ENCODE measurements at places on chromosomes 5 and 9.

- no peak for DNase-seq
Measured at GRCh38 chr5:170087168-170087817, 18.4 kb upstream of the FOXI1 start.

GRCh38 chr9:92503156-92503555 lies 20.9 kb upstream of the ASPN start:
- DNase-seq, result no peak

GRCh38 chr5:108578791-108579190 lies 168.9 kb upstream of the FER start:
- DNase-seq, result no peak

DNA sequence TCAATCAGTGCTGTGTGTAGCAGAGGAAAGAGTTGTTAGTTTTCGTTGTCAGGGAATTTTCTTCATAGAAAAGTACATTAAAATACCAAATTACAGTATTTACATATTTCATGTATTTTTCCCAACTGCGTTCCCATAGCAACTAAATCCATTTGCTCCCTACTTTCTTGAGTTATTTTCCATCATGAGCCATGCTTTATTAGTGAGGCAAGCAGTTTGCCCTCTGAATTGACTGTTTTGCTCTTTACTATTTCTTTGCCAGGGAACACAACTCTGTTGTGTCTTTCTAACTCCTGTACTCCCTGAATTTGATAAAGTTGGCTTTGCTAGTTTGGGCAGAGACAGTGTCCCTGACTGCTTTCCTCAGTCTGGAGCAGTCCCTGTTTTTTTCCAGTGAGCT lies 276.2 kb upstream of the SLC30A5 start:
- DNase-seq, result no peak

DNA sequence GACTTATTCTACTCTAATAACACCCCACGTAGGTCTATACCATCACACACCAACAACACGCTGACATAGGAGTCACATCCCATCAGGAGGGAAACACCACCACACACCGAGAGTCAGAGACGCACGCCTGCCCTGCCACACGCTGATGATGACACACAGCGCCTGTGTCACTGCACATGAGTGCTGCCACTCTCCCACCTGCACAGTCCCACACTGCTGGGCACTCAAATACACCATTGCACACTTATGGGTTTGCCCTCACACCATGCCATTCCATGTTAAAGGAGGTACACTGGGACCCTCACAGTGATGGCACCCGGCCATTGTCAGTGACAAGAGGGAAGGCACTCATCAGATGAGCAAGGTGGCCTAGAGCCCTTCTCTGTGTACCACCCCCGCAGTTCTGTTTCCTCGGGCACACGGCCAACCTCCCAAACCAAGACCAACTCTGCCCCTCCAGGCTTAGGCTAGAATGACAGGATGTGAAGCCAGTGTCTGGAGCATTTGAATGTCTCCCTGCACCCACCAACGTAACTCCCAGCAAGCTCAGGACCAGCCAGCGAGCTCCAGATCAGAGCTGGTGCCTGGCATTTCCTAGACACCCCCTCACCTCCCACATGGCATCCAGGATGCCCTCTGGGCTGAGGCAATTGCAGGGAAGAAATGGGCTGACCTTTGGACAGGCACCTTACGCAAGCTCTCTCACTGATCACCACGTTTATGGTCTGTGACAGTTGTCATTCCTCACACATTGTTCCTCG lies 3.6 kb upstream of the CPLX2 start:
- peak; percentile 28 for DNase-seq

GRCh38 chr9:33354651-33355211 lies 47.6 kb downstream of the AQP7 start:
- no peak for DNase-seq

DNA sequence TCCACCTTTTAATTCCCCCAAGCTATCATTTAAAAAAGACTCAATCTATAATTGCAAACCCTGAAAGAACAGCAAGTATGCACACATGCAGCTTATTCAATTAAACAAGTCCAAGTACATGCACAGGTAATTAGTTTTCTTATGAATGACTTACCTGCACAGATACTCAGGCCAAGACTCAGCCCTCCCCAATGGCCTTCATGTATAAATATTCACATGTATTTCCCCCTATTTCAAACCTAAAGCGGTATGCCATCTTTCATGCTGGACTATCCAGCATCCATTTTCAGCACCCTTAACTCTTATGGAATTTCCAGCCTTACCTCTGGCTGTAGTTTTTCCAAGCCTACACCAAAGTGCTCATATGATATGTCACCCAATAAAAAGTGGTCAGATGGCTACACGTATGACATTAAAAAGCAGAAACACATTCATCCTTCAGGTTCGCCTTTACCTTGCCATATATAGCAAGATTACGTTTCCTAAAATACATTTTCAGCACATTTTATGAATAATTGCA lies 205.5 kb downstream of the MEF2C start:
- DNase-seq, result no peak

GRCh38 chr9:122261469-122261881 lies 3.2 kb downstream of the RBM18 start:
- DNase-seq, result no peak

GRCh38 chr5:143559586-143560109 lies 156.2 kb upstream of the NR3C1 start:
- DNase-seq, result no peak

GRCh38 chr5:151005950-151006576 lies 14.3 kb upstream of the GPX3 start:
- peak; percentile 52 for DNase-seq

GRCh38 chr5:166358127-166358830 lies 1933.2 kb upstream of the WWC1 start:
- DNase-seq, result no peak

DNA sequence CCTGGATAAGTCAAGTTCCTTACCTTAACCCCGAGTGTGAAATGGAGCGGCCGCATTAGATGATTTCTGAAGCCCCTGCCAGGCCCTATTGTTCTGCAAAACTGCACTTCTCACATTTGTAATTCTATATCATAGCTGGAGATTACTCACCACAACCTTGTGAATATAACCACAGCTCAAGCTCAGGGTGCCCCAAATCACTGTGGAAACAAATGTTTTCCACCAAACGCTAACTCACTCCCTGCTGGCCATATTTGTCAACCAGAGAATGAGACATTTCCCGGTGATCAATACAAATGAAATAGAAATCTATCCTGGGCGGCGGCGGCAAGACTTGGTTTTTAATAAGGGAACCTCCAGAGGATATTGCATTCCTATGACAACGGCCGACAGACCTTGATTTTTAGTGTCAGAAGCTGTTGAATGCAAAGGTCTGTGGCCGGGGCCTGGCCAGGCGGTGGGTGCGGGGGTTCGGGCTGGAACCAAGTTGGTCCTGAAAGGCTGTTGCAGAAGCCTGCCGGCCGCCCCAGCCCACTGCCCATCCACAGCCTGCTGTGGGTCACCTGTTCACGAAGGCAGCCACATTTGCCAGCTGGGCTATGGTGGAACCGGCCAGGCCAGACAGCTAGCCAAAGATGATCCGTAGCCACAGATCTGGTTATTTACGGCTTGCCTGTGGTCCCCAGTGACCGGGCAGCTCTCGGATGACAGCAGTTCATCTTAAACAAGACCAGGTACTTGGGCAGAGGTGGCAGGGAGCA lies 93.9 kb upstream of the LMX1B start:
- peak; percentile 15 for DNase-seq

- no peak for DNase-seq
Measured at GRCh38 chr5:16810208-16810854, 125.8 kb downstream of the MYO10 start.

DNA sequence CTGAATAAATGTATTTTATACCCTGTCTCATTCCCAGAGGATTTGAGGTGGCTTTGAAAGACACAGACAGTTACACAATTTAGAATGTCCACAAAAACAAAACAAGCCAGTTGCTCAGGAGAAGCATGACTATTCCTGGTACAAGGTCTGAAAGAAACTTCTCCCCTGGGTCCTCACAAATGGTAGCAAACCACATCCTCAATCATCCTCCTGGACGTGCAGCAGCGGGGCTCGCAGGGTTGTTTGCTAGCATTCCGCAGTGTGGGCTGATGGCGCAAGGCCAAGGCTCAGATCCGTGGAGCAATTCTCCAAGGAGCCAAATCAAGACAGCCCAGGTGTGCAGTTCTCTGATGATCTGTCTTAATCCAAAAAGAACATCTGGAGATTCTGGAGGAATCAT lies 210.3 kb downstream of the ACTL7B start:
- DNase-seq, result no peak

GRCh38 chr9:75101004-75101588 lies 12.8 kb downstream of the OSTF1 start:
- DNase-seq, result no peak

DNA sequence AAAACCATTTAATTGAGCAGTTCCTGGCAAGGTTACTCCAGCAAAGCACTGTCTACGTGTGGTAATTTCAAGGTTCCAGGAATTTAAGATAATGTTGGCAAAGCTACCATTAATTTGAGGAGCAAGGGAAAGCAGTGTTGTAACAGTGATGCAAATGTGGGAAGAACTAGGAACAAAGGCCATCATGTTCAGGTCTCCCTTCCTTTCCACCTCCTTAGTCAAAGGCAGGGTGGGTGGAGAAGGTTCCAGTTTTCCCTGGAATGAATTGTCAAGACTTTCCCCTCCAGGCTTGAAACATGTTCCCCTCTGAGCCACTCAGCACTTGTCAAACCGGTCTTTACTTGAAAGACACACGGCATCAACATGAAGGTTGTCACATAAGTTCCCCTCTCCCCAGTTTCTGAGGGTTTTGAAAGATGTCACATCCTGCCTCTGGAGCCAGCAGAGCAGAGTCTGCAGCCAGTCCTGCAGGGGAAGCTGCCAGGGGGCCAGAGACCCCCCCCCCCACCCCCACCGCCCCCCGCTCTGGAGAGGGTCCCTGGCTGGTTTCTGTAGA lies 226.0 kb downstream of the GAS1 start:
- DNase-seq, result no peak

DNA sequence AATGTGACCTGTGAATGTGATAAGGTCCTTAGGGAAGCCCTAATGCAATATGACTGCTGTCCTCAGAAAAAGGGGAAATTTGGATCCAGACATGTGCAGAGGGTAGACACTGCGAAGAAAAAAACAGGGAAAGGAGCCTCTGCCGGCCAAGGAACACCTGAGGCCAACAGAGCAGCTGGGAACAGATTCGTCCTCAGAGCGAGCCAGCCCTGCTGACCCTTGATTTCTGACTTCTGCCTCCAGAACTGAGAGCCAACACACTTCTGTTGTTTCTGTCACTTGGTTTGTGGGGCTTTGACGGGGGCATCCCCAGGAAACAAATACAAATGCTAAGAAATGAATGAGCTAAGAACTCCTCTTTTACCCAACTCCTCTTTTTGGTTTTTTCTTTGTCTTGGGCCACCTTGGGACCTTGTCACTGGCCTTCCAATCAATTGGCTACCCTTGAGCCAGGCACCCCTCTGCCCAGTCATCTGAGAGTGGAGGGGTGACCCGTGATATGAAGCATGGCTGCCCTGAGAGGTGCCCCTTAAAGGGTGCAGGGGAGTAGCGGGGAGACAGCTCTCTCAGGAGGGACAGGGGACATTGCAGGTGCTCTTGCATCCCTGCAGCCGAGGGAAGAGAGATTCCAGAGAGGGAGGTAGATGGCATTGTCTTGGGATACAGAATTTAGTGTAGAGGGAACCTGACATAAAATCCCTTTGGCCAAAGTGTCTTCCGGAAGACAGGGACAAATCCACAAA lies 16.9 kb downstream of the TMOD1 start:
- no peak for DNase-seq

- no peak for DNase-seq
Measured at GRCh38 chr5:168156170-168156569, 135.3 kb upstream of the WWC1 start.

GRCh38 chr5:32839106-32839505 lies 128.0 kb downstream of the NPR3 start:
- no peak for DNase-seq

- no peak for DNase-seq
Measured at GRCh38 chr9:125797930-125798329, 50.8 kb downstream of the PBX3 start.

DNA sequence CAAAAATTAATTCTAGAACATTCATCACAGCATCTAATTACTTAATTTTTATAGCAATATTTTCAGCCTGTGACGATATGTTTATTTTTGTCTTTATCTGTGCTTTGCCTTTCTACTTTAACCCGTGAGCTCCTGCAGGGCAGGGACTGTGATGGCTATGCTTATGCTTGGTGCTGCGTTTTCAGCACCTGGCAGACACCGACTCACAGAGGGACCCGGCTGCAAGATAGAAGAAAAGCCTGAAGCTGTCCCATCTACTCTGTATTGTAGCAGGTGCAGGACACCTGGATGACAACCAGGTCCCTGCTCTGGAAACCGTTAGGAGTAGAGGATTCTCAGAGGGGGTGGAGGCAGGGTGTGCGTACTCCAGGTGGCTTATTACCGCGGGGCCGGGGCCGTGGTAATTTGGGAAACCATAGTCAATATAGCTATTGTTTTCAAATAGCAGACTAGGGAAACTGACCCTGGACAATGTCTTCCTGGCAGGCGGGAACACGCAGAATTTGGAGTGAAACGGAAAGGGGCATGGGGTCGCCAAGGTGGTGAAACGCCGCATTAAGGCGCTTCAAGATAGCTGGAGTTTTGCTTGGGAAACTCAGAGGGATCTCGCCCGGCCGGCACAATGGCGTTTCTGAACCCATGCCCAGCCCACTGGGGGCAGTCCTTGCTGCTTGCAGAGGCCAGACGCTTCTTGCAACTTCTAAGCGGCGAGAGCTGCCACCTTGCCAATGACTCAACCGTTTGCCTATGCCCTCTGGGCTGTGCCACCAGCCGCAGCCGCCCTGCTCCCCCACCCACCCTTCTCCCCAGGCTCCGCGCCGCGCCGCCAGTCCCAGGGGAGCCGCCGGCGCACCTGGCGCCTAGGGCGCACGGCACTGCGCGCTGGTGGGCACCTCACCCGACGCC lies 140.1 kb upstream of the PALM2AKAP2 start:
- no peak for DNase-seq

DNA sequence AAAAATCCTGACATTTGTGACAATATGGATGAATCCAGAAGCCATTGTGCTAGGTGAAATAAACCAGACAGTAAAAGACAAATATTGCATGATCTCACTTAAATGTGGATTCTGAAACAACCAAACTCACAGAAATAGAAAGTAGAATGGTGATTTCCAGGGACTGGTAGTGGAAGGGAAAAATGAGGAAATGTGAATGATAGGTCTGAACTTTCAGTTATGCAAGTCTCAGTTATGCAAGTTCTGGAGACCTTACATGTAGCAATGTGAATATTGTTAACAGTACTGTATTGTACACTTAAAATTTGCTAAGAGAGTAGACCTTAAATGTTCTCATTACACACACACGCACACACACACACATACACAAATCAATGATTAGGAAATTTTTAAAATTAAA lies 84.9 kb downstream of the SLCO4C1 start:
- DNase-seq, result peak; percentile 90

GRCh38 chr5:16809010-16809394 lies 127.1 kb downstream of the MYO10 start:
- no peak for DNase-seq

- no peak for DNase-seq
Measured at GRCh38 chr5:123150089-123150488, 61.0 kb downstream of the PRDM6 start.

DNA sequence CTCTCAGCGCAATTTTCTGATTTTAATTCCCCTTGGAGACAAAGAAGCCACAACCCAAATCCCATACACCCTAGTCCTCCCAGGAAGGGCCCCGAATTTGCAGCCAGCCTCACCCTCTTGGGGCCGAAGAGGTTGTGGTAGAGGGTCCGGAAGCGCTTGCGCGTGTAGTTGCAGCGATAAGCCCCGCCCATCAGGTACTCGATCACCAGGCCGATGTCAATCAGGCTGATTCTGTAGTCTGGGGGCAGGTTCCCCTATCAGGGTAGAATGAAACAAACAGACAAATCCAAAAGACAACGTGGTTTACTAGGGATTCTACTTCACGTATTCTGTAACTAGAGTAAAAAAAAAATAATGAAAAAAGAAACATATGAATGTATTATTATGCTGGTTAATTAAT lies 210.6 kb upstream of the KLF9 start:
- no peak for DNase-seq
